ENCODE measurements at places on chromosomes 3 and 15.

DNA sequence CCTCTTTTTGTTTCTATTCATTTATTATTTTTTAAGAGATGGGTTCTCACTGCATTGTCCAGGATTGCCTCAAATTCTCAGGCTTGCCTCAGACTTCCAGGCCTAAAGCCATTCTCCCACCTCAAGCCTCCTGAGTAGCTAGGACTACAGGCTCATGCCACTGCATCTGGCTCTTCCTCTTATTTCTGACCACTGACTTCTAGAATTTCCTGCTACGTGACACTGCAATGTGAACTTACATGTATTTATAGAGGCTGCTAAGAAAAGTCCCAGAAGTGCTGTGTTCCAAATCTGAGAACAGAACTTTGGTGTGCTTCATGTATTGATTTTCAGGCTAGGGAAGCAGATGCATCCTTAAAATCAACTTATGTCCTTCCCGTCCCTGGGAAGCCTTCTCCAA, 407.4 kb downstream of the RSL24D1 start:
- DNase-seq = no peak

DNA sequence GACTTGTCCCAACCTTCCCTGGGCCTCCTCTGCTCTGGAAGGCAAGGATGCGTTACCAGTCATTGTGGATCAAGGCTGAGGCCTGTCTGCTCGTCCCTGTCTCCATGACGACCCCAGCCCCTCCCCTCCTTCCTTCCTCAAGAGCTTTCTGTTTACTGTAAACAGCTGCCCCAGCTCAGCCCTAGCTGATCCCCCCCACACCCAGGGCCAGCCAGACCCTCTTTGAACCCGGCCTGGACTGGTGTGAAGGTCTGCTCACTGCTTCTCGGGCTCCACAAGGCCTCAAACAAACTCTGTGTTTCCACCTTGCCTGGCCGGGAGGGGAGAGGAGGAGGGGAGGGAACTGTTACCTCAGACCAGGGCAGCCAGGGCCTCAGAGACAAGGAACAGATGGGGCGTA, 16.9 kb downstream of the VPS18 start:
- no peak for DNase-seq

DNA sequence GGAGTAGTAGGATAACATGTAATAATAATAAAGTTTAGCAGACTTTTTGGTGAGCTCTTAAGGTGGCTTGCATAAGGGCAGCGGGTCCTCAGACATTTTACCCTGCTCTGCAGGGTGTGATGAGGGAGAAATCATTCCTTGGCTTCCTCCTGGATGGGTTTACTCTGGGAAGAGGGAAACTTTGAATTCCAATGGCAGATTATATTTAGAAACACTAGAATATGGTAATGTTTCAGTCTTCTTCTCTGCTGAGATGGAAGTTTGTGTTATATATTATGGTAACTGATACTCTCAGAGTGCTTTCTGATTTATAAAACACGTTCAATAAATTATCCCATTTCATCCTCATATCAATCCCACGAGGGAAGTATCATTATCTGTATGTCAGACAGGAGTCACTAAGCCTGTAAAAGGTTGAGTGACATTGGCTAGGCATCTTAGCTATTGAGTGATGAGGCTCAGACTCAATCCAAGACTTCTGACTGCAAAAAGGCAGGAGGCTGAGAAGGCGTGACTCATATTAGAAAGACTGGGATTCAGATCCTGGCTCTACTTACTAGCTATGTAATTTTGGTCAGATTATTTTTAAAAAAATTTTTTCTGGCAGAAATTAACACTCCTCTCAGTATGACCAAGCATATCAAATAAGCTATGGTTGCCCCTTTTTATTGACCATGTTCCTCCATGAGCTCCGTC, 19.3 kb downstream of the PDIA5 start:
- DNase-seq = no peak

- DNase-seq = no peak
Observed at GRCh38 chr15:64146041-64146440, 5.5 kb upstream of the SNX22 start.

DNA sequence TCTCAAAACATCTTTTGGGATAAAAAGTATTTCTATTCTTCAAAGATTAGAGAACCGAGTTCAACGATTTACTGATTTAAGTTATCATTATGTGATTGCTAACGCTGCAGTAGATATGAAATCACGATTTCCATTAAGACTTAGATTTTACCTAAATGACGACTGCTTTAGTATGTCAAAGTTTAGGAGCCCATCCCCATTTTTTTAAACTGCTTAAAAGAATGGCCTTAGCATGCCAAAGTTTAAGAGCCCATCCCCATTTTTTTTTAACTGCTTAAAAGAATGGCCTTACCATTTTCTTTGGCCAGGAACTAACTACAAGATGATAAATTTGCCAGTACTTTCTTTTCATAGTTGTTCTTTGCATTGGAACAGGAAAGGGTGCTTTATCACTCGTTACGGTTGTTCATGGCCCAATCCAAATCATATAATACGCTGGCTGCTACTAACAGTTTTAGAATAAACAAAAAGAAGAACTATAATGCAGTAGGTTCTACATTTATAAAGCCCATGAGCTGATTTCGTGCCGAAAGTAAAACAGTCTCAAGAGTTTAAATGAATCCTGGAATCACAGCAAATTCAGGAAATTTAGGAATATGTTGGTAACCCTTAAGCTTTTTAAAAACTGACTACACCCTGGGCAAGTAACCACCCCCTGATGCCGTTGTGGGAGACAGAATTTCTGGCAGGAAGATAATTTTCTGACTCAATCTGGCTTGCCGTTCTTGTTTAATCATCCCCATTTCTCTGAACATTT, 869 bp upstream of the TSC22D2 start:
- DNase-seq = no peak

All from SIG-M5 (cell line).